ENCODE measurements at places on chromosomes 12 and 14. TPM values are rescaled to one million over a fixed set of nuclear protein-coding genes. Genes with fewer than 3 reads are reported as not detected.

The EFS gene
- not detected for total RNA-seq

The FGF6 gene
- total RNA-seq, result not detected

The IL26 gene
- not detected for total RNA-seq

The SMIM41 gene
- total RNA-seq, result not detected

The PMCH gene
- total RNA-seq, result not detected

The ZNF385A gene
- total RNA-seq, result 0.74 TPM

The OR4E2 gene
- not detected for total RNA-seq

The METTL1 gene
- 28.8 TPM for total RNA-seq
